Bronchial epithelial cell (primary cell): ENCODE measurements at places on chromosomes 1 and 21. TPM values are rescaled to one million over a fixed set of nuclear protein-coding genes. Genes with fewer than 3 reads are reported as not detected.

DNA sequence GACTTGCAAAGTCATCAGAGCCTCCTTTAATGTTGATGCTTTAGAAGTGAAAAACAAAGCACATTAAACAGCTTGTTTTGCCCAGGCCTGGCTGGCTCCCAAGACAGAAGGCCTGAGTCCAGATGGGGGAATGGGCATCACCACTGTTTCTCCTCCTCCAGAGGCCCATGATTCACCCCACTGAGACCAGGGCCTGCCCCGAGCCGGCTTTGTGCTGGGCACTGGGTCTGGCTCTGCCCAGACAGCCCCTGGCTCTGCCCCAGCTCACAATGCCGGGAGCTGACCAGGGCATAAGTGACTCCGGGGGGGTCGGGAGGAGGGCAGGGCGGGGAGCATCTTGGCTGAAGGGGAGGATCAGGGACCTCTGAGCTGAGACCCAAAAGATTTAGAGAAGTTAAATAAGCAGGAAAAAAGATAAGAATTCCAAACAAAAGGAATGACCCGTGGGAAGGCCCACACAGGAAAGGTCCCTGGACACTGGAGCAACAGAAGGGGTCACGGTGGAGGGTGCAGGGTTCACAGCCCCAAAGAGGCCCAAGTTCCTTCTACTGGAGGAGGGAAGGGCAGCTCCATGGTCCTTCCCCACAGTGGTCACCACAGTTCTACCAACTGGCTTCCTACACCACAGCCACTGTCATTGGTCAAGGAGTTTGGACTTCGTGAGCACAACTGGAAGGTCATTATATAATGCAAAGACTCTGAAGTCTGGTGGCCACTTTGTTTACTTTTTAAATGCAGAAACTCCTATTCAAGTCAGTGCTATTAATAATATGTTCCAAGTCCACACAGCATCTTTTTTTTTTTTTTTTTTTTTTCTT, 5.5 kb downstream of the C2CD2 start:
- DNase-seq, result no peak

DNA sequence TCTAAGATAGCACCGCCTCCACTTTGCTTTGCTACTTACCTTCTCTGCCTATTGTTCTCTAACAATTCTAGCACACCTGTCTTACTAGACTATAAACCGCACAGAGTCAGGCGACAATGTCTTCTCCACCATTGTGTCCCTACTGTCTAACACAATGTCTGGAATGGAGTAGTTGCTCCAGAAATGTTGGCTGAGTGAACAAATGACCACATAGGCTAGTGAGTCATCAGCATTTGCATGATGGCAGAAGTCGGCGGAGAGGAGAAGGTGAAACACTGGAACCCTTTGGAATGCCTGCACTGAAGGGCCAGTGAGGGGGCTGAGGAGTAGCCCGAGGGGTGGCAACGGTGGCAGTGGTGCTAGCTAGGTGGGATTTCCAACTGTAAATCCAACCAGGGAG, 14.0 kb upstream of the PABPC4 start:
- peak; percentile 55 for DNase-seq

GRCh38 chr21:19433623-19434022, 1030.0 kb upstream of the TMPRSS15 start:
- no peak for DNase-seq

The SLC26A9 gene
- 0.26 TPM in 1 of 2 replicates, not detected in the other for total RNA-seq

GRCh38 chr1:44939061-44939460, 47.3 kb downstream of the EIF2B3 start:
- DNase-seq, result no peak

DNA sequence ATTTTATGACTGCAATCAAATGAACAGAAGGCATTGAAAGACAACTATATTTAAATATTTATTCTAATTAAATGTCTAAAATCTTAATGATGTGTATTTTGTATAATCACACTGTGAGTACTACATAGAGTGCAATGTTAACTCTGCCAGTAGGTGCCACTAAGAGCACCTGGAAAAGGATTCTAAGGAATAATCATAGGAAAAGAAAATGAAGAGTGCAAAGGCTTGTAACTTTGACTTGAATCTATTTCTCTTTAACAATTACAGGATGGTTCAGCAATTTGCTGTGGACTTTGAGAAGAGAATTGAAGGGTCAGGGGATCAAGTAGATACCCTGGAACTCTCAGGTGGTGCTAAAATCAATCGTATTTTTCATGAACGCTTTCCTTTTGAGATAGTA, 200.4 kb downstream of the DNM3 start:
- peak; percentile 16 for DNase-seq

The ARMH1 gene
- 0.38 TPM in 1 of 2 replicates, not detected in the other for total RNA-seq

GRCh38 chr1:109498161-109498801, 4.4 kb downstream of the CYB561D1 start:
- no peak for DNase-seq

The CD101 gene
- total RNA-seq, result 0.53 and 0.90 TPM in 2 replicates

The PNRC2 gene
- total RNA-seq, result 87.9 and 89.8 TPM in 2 replicates

The HHAT gene
- total RNA-seq, result 2.9 and 4.0 TPM in 2 replicates

The HNRNPCL2 gene
- total RNA-seq, result not detected in 2 replicates

DNA sequence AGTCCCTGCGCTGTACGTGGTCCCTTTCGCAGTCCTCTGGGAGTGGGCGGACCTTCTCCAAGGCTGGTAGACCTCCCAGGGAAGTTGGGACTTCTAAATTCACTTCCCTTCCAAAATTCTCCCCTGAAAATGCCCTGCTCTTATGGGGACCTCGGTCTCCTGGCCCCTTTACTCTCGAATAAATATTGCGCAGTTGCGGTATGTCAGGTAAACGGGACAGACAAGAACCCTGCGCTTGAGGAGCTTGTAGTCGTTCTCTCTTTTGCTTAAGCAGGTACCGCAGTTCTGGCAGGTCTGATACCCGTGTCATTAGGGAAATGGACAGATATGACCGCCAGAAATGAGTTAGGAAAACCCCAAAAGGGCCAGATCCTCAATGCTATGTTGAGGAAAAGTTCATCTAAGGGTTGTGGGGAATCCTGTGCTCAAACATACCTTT, 561 bp downstream of the KIF2C start:
- DNase-seq, result peak; percentile 14

GRCh38 chr1:222769971-222770620, 33.1 kb downstream of the FAM177B start:
- DNase-seq, result no peak

DNA sequence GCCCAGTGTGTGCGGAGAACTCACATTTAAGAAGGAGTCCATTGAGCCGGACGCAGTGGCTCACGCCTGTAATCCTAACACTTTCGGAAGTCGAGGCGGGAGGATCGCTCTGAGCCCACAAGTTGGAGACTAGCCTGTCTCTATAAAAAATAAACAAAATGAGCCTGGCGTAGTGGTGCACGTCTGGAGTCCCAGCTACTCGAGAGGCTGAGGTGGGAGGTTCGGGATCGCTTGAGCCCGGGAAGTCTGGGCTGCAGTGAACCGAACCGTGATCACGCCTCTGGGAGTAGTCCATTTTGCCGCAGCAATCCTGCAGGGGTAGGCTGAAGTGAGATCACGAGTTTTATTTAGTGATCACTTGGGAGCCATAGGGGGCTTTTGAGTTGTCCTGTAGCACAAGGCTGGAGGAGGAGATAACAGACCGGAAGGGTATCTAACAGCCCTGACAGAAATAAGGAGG, 497 bp upstream of the FUCA1 start:
- DNase-seq, result no peak

GRCh38 chr21:26394341-26394740, 178.7 kb downstream of the CYYR1 start:
- DNase-seq, result no peak

The RBM11 gene
- 0.26 and 0.51 TPM in 2 replicates for total RNA-seq

The CLEC20A gene
- total RNA-seq, result not detected in 2 replicates
